ENCODE measurements at places on chromosomes 1 and 21.

- DNase-seq, result no peak
Observed at GRCh38 chr1:25563330-25564215, 20.2 kb downstream of the LDLRAP1 start.

DNA sequence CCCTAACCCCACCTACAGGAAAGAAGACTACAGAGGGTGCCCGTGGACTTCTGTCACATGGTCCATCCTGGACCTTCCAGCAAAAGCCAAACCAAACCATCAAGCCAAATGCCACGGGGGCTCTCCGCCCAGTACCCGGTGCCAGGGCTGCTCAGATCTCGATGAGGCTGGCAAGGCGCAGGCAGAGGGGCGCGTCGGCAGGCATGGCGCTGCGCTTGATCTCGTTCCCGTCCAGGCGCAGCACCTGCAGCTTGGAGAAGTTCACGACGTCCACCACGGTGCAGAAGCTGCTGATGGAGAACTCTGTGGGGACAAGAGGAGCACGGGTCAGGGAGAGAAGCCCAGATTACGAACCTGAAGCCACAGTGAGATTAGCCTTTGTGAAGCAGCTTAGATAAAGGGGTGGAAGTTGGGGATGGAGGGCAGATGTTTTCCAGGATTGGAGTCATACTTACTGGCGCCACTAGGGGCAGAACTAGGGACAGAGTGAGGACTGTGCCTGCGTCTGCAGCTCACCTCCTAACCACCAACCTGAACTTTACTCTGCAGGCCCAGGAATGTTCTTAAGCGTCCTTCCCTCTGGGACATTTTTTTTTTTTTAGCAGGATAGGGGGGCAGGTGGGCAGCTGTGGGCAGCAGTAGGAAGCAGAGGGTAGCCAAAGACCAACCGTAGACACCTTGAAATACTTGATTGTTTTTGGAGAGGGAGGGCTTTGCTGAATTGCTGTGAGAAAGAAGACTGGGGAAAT, 8.6 kb downstream of the FMOD start:
- peak; percentile 41 for DNase-seq

DNA sequence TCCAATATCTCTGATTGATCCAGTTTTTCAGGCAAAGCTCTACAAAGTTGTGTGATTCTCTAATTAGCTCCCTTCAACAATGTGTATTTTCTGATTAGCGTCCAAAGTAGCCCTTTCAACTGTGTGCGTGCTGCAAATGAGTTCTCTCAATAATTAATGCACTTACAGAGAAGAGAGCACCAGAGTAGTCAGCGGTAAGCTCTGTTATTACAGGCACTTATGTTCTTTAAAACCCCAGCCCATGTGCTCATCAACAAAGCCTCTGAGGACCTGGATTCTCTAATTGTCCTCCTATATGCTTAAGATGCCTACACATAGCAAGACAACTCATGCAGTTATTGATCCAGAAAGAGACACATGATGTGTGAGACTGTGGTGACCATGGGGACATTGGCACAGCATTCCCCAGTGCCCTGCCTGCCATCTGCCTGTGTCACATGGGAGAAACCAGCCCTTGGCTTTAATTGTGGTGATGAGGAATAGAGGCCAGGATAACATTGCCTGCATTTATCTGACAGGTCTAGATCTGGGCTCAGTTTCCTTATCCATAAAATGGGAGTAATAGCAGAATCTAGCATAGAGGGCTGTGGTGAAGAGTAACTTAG, 151.7 kb downstream of the PCP4 start:
- DNase-seq, result no peak

- no peak for DNase-seq
Observed at GRCh38 chr1:228180959-228181644, 15.5 kb downstream of the IBA57 start.

DNA sequence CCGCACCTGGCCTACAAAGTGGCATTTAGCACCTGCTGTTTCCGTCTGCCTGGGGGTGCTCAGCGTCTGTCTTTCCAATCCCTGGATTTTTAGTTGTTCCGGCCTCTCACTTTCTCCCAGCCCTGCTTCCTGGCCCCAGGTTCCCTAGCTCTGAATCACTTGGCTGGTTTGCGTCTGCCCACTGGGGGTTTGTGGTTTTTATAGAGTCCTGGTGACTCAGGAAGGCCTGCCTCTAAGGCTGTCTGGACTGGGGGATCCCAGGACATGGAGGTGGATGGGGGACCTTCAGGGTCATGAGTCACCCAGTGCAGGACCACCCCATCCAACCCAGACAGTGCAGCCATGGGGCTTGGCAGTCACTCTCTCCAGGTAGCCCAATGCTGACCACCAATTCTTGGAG, 53.5 kb downstream of the MRPL37 start:
- DNase-seq, result no peak

GRCh38 chr1:54372978-54373377, 33.2 kb downstream of the SSBP3 start:
- DNase-seq, result no peak

- no peak for DNase-seq
Observed at GRCh38 chr1:172753964-172754363, 95.1 kb downstream of the FASLG start.

GRCh38 chr21:34743831-34744230, 75.0 kb downstream of the CLIC6 start:
- DNase-seq, result no peak

DNA sequence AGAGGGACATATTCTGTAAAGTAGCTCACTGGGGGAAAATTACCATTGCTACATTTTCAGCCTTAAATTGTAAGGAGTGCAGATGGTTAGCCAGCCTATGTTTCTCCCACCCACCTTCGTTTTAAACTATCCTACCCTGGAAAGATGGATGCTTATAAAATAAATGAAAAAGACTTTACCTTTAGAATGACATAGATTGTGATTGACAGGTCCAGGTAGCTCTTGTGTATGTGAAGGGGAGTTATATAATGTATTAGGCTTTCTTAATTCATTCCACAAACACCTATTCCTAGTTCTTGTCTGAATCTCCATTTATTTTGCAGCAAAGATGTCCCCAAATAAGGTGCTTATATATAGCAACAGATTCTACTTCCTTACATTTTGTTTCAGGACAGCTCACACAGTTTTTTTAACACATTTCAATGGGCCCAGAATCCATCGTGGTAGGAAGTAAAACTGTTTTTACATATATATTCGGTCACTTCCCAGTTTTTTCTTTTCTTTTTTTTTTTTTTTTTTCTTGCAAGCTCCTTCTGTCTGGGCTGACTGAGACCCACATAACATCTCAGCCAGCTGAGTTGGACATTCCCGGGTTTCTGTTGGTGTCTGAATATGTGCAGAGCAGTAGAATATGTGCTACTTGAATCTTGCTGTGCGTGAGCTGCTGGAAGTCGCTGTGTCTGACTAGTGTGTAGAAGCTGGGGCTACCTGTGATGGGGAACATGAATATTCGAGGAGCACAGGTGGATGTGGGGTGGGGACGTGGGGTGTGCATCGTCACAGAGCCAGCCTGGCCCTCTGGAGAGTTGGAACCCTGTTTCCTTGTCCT, 27.8 kb downstream of the UCK2 start:
- no peak for DNase-seq

DNA sequence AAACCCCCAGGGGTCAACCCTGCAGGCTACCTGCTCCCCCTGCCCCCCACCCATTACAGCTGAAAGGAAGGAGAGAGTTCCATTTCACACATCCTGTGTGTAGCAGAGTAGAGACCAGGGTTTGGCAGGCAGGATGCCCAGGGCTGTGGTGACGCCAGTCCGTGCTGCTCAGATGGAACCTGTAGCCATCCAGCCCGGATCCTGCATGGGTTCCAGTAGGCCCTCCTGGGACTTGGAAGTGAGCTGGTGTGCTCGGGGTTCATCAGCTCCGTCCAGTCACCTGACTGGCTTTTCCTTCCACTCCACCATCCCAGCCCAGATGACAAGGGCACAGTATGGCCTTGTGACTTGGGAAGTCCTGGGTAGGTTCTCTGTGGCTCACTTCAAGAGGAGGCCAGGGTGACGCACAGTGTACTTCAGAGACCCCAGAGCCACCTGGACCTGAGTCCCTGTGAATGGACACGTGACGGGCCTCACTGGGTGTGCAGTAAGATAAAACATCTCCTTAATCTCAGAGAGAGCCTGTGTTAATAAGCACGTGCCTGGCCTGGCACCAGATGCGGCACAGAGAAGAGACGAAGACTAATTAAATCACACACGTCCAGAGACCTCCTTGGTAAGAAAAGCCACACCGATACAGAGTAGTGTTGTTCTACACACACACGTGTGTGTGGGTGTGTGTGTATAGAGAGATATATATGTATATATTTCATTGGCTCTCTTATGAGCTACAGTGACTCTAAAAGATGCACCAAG, 16.0 kb downstream of the ITPKB start:
- no peak for DNase-seq

DNA sequence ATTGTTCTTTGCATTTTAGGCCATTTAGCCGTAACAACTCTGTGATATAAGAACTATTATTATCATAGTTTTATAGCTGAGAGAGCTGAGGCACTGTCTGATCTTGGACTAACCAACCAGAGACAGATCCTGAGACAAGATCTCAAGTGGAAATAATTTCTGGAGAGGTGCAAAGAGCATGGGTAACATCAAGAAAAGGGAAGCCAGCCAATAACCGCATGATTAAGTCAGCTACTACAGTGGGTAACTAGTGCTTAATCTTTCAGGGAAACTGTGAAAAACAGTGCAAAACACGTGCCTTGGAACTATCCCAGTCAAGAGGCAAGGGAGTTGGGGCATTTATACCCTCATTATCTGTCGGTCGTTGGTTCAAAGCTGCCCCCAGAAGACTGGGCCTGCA, 105.8 kb downstream of the OMA1 start:
- no peak for DNase-seq

DNA sequence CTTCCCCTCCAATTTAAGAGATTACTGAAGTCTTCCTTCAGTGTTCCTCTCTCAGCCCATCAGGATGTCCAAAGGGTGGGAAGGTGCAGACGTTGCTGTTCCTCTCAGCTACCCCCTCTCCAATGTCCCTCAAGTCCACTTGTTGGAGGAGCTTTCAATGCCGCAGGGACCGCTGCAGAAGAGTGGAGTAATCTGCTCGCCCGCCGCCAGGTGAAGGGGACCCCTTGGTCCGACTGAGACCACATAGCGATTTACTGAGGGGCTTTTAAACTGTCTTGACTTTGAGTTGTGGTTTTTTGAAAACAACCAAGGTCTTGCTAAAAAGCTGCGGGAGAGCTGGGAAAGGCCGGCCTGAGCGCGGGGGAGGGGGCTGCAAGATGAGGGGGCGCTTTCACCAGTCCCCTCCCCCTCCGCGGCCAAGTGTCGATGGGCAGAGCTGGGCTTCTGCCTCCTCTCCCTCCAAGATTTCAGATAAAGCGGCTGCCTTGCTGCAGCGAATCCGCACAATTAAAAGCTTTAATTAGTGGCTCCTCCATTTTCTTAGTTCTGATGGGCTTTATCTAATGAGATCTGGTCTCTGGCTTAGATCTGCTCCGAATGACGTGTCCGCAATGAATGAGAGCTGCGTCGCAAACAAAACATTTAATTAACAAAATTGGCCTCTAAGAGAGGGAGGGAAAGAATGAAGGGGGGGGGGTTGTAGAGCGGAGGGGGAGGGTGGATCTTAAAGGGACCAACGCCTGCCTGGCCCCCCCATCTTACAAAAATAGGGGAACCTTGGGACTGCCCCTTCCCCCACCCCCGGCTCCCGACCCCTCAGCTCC, 5.9 kb downstream of the LMO4 start:
- DNase-seq, result no peak

DNA sequence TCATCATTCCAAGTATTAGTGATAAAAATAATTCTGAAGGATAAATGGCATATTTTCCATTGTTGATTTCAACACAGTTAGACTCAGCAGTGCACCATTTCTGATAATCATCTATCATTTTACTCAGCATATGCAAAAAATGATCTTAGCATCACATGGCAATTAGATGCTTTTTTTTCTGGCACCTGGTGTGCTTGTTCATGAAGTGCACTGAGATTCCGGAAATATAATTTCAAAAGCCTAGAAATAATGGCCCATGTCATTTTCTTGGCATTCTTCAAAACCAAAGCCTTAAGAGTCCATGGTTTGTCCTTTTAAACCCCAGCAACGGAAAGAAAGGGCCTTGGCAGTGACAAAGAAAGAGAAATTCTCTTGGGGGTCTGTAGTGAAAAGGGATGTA, 278.8 kb downstream of the KIF26B start:
- DNase-seq, result no peak

GRCh38 chr21:45588871-45589491, 46.7 kb upstream of the SLC19A1 start:
- DNase-seq, result no peak

- DNase-seq, result no peak
Observed at GRCh38 chr1:57850176-57850940, 426.5 kb upstream of the DAB1 start.

GRCh38 chr1:20114021-20114648, 5.2 kb downstream of the PLA2G2D start:
- no peak for DNase-seq

DNA sequence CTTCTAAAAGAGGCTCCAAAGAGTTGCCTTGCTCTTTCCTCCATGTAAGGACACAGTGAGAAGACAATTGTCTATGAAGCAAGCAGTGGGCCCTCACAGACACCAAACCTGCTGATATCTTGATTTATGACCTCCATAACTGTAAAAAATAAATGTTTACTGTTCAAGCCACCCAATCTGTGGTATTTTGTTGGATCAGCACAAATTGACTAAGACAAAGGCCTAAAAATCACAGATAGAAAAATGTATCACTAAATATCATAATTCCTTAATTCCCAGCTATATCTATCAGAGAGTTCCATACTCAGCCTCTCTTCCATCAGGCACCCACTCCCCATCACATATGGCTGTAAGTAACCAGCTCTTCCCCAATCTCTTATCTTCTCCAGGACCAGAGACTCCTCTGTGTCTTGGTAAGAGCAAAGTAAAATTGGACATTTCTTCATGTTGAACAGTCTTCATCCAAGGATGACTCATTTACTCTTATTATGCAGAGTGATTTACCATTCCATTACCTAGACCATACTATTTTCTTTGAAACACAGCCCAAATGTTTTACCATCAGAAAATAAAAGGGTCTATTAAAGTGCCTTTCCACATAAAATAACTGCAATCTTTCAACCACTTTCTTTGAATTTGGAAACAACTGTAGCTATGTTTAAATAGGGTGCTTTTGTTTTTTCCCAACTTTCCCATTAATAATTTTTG, 503.6 kb downstream of the MRPL39 start:
- no peak for DNase-seq

DNA sequence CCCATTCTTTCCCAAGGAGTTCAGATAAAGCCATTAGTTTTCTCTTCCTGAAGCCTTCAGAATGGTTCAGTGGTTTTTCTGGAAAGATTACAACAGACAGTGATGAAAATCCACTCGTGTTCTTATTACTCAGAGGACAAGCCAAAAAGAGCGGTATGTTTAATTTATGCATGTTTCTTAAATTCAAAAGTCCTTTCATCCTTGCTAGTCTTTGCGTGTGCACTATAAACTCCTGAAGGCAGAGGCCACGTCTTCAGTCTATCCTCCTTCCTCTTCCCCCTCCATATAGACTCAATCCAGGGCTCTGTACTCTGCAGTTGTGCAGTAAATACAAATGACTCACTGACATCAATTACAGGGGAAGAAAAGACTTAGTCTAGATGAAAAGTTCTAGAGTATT, 409.2 kb upstream of the PLXNA2 start:
- no peak for DNase-seq

DNA sequence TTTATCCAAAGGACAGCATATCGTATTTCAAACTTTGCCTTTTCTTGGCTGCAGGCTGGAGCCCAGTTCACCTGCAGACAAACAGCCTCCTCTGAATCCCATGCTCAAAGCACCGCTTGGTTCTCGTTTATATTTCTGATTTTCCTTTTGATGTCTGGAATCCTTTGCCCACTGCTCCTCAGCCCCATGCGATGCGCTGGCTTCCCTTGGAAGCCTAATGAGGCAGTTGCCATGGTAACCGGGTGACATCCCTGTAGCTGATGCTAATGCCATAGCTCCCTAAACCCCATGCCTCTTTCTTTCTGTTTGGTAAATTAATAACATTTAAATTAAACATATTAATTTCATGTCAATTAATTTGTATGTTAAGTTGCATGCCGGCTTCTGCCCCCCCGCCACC, 327.1 kb downstream of the PRDM2 start:
- DNase-seq, result no peak
